OCI-M1 (cell line): ENCODE measurements at places on chromosomes 2 and 18.

- DNase-seq = no peak
Observed at GRCh38 chr2:211900000-211900399, 638.6 kb downstream of the ERBB4 start.

DNA sequence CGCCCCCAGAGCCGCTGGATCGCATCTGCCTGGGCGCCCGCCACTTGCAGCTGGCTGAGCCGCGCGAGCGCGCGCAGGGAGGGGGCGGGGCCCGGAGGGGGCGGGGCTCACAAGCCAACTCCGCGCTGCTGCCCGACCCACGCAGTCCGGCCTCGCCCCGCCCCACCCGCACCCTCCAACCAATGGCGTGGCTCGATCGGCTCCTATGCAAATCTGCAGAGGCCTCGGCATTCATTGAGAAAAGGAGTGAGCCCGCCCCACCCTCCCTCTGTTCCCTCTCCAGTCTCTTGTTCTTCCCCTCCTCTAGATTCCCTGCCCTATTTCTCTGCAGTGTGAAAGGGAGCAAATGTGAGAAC lies at the start of gene ALK:
TSS of gene ALK (minus strand) at position 27 of the 356 bp plus-strand sequence. CDS start 927 bp downstream, outside the sequence.
- DNase-seq = no peak

DNA sequence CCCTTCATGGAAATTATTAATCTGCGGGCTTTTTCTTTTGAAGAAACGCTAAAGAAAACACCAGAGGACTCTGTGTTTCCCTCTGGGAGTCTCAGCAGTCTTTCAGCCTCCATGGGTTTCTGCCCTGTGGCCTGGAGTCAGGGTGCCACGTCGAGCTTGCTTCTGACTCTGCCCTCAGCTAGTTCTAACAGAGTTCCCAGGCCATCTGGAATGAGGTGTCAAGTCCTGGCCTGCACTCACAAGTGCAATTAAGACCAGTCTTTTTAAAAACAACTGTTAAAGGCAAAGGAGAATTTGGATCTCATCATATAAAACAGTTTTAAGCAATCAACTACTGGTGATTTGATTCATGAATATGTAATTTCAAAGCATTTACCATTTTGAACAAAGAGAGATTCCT lies 157.3 kb downstream of the RHBDD1 start:
- no peak for DNase-seq

GRCh38 chr2:72669121-72669520 lies 156.7 kb downstream of the EXOC6B start:
- DNase-seq = no peak

GRCh38 chr2:206457188-206457634 lies 13.9 kb downstream of the ADAM23 start:
- peak; percentile 56 for DNase-seq

DNA sequence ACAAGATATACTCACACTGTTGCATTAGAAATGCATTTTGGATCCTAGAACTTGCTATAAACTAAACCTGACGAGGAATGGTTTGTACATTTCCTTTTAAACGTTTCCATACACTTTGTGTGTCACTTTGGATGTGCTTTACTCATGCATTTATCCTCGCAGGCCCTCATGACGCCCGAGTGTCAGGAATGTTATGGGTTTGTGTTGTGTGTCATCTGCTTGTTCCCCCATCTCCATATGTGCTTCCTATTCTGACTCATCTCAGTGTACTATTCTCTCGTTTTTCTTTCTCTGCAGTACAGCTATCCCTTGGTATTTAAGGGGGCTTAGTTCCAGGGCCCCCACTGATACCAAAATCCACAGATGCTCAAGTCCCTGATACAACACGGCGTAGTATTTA lies 121.5 kb upstream of the RASGRP3 start:
- no peak for DNase-seq

DNA sequence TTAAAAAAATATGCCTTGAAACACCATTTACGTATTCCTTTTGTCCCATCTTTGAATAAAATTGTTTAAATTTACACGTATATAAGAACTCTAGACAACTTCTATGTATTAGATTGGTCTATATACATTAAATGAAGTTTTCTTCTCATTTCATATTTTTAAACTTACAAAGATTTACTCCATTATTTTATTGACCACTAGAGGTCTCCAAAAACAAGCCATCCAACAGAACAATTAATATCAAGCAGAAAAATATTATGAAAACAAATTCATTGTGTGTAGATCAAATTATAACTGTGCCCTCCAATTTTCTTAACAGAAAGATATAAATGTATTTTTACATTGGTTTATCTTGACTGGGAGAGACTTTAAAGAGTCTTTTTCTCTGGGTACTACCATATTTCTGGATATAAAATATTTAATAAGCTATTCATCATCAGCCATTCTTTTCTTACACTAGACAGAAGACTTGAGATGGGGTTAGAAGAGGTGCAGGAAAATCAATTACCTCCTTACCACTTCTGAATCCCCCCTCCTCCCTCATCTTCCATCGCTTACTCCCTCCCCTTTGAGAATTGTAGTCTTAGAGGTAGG lies 66.5 kb downstream of the DPP4 start:
- DNase-seq = peak; percentile 41

DNA sequence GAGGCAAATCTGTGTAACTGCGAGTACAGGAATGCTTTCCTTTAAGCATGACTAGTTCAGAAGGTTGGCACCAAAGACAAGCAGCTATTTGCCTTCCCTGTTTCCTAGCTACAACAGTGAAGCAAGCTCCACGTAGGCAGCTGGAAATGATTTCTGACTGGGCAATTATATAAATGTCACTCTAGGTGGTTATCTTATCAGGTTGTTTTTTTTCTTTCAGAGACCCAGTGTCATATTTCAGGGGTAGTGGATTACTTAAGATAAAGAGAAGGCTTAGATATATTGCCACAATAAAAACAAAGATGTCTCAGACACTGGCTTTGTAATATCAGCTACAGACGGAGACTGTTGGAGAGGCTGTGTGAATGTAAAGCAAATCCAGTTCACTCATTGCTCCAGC lies 748.9 kb upstream of the NXPH2 start:
- DNase-seq = peak; percentile 78

- DNase-seq = peak; percentile 12
Observed at GRCh38 chr2:20422402-20423271, 24.2 kb upstream of the RHOB start.

DNA sequence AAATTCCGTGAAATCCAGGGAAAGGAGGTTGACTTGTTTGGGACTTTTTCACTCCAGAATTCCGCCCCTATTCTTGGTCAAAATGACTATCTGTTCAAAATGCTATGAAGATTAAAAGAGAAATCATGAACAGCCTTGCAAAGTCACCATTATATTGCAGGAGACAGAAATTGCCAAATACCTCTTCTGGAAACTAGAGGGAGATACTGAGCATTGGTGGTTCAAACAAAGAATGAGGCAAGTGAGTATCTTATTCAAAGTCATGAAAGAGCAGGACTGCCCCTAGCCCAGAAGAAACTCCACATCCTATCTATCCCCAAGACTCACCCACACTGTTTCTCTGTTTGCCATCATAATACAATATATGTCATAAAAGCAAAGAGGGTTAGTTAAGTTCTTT lies 862.3 kb upstream of the POU3F3 start:
- DNase-seq = peak; percentile 28

- DNase-seq = no peak
Observed at GRCh38 chr2:79832511-79833234, 319.8 kb downstream of the CTNNA2 start.

GRCh38 chr2:73821227-73821626 lies 7.5 kb upstream of the STAMBP start:
- no peak for DNase-seq

- no peak for DNase-seq
Observed at GRCh38 chr18:78528411-78529258, 451.0 kb upstream of the SALL3 start.

DNA sequence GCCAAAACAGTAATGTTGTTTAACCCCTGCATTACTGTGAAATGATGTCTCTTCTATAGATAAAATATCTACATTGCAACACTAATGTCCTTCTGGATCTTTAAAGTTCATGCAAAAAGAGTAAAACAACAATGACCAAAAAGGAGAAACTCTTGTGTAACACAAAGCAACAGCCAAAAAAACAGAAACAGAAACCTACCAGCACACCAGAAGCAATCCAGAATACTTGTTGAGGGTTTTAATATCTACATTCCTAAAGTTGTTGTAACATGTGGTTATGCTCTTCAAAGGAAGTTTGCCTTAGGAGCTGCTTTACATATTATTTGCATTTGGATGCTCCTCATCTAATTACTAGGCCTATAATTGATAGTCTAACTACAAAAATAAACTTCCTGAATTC lies 157.2 kb downstream of the BABAM2 start:
- peak; percentile 26 for DNase-seq

DNA sequence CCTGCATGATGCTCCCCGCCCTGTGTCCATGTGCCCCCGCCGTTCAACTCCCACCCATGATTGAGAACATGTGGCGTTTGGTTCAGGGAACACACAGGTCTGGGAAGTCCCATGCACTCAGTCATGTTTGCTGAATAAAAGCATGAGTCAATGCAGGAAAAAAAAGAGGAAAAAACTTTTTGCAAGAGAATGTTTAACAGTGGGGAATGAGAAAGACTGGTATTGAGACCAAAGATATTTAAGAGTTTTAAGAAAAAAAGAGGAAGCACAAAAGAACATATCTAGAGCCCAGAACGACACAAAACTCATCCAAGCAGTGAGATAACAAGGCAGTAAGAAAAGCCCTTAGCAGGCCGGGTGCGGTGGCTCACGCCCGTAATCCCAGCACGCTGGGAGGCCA lies 279.2 kb upstream of the THSD7B start:
- DNase-seq = peak; percentile 80

GRCh38 chr2:138959031-138959430 lies 178.8 kb upstream of the NXPH2 start:
- no peak for DNase-seq

DNA sequence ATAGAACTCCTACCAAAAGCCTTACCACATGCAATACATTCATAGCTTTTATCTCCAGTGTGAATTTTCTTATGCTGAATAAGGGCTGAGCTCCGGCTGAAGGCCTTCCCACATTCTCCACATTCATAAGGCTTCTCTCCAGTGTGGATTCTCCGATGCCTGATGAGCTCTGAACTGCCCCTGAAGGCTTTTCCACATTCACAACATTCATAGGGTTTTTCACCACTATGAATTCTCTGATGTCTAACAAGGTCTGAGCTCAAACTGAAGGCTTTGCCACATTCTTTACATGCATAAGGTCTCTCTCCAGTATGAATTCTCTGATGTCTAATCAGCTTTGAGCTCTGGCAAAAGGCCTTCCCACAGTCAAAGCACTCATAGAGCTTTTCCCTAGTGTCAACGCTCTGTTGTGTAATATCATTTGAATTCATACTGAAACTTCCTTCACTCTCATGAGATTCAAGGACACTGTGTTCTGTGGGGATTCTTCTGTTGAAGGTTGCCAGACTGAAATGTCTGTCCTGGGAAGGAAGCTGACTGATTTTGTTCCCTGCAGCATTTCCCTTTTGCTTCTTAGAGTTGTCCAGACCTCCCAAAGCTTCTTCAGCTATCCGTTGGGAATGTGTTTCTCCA lies 12.9 kb downstream of the ZNF397 start:
- DNase-seq = no peak

GRCh38 chr2:195657634-195658540 lies 861 bp downstream of the SLC39A10 start:
- peak; percentile 84 for DNase-seq
